ENCODE measurements at places on chromosomes 4 and X. TPM values are rescaled to one million over a fixed set of nuclear protein-coding genes. Genes with fewer than 3 reads are reported as not detected.

GRCh38 chr4:107826421-107826980 lies 1.8 kb downstream of the SGMS2 start:
- no peak for DNase-seq

DNA sequence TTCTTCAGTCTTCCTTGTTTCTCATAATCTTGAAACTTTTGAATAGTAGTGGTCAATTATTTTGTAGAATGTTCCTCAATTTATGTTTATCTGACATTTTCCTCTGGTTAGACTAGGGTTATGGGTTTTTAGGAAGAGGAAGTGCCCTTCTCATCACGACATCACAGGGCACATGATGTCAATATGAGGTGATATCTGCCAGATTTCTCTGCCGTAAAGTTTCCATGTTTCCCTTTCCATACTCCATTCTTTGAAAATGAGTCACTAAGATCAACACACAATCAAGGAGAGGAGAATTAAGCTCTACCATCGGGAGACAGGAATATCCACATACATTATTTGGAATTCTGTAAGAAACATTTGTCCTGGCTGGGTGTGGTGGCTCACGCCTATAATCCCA lies 28.4 kb downstream of the RP2 start:
- DNase-seq: no peak

DNA sequence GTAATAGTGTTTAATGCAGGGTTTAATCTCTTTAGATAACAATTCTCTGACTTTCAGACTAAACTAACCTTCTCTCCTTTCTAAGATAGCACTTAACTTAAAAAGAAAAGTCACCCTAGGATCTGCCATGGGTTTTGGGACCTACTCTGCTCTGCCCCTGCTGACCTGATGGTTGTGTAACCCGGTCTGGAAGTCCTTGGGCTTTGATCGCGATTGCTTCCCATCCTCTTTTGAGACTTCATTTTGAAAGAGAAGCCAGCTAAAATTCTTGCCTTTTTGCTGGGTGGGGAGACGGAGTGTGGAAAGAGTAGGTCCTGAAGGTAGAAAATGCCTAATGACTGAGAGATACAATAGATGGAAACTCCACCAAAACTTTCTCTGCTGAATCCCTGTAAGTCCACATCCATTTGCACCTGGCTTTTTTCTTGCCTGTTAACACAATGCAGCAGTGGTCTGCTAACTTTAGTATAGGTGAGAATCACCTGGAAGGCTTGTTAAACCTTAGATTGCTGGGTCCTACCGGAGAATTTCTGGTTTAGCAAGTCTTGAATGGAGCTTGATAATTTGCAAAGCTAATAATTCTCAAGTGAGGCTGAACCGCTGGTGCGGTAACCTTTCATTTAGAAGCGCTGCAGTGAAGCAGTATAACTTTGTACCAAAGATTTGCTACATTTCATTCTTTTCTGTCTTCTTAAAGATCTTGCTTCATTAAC lies 45.6 kb upstream of the CCSER1 start:
- no peak for DNase-seq

- no peak for DNase-seq
These were observed 42.4 kb upstream of the FGF2 start for GRCh38 chr4:122784261-122784660.

The EPHA5 gene
- total RNA-seq: not detected

All from breast epithelium (tissue), 4 donors.